ENCODE measurements at places on chromosomes 13 and 19.
A peak's percentile ranks its signal among the peaks of the same experiment; 100 is the strongest.

- no peak for DNase-seq
Observed at GRCh38 chr13:91576590-91576989, 178.2 kb downstream of the GPC5 start.

DNA sequence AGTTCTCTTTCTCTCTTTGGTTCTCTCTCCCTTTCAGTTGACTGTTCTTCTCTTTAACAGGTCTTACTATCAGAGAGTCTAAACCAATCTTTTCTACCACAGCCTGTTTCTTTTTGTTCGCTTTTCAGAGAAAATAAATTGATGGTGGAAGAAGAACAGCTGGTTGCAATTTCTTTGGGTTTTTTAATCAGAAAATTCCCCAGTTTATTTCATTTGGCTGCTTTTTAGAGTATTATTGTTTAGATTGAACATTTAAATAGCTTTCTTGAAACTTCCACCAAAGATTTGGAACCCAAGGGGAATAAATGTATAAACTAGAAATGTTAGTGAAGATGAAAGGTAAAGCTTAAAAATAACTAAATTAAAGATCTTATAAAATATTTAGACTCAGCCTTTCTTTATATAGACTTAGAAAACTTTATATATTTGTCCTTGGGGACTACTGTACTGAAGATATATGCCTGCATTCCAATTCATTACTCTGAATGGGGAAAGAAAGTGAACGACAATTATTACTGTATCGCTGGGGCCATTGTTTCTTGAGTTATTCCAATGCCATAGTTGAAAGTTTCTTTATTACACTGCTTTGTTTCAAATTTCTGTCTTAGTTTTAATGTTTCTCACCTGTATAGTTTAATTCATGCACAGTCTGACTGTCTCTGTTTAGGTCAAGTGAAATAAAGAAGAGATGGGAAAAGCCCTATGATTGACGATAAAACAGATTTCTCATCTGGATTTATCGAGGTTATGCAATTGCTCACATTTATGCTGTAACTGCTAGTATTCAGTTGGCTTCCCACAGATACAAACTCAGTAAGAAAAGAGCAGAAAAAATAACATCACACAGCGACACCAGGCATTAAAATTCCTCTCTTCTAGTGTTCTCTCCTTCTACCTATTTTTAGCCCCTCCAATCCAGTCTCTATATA lies 169.4 kb upstream of the CSNK1A1L start:
- DNase-seq = no peak

DNA sequence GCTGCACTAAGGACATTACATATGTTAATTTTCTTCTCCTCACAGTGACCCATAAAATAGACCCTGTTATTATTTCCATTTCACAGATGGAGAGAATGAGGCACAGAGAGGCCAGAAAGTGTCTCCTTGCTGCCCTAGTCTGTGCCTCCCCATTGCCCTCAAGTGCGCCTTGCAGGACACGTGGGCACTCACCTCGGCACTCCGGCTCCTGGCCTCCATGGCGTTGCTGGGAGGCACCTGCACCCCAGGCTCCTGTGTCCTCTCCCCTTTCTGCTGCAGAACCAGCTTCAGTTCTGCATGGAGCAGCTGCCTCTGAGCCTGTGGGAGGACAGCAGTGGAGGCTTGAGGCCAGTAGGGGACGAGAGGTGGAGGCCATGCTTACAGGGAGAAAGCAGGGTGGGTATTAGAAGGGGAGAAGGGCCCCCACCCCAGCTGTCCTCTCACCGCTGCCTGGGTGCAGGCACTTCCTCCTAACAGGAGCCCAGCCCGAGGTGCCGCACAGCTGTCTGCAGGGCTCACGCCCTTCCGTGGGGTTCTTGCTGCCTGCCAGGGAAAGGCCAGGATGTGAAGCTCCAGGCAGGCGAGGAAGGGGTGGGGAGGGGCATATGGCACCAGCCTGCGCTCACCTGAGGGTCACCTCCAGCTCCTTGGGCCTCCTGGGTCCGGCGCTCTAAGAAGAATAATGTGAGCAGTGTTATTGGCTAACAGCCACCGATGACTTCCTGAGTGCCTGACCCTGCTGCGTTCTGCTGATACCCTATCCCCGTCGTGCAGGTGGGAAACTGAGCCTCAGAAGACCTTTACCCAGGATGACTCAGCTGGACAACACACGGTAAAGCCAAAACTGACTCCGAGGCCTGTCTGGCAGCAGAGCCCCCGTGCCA lies 5.2 kb downstream of the PRX start:
- no peak for DNase-seq

DNA sequence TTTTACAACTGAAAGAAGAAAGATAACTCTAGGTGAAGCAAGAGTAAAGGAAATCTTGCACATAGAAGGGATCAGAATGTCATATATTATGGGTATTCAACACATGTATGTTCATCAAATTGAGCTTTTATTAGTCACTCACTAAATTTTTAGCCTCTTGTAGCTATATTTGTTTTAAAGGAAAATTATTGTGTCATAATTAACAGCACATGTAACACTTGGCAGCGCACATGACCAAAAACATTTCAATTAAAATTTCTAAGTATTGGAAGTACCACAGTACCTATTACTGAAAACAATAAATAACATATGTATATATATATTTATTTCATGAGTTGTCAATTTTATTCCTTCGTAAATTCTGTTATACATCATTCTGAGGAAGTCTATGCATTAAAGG lies 2800.4 kb downstream of the PCDH9 start:
- DNase-seq = no peak

DNA sequence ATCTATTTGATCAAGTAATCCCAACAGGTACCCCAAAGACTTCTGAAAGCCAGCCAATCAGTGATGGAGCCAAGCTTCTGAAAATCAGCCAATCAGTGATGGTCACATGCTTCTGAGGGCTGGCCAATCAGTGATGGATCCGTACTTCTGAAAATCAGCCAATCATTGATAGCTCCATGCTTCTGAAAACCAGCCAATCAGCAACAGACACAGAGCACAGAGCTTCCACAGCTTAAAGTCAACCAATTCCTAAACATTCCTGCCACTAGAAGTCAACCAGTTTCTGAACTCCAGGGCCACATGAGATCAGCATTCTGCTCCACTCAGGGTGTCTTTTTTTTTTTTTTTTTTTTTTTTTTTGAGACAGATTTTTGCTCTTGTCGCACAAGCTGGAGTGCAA lies 8.2 kb upstream of the HSD17B14 start:
- no peak for DNase-seq

- DNase-seq = no peak
Observed at GRCh38 chr19:29658221-29658991, 6.9 kb upstream of the PLEKHF1 start.

DNA sequence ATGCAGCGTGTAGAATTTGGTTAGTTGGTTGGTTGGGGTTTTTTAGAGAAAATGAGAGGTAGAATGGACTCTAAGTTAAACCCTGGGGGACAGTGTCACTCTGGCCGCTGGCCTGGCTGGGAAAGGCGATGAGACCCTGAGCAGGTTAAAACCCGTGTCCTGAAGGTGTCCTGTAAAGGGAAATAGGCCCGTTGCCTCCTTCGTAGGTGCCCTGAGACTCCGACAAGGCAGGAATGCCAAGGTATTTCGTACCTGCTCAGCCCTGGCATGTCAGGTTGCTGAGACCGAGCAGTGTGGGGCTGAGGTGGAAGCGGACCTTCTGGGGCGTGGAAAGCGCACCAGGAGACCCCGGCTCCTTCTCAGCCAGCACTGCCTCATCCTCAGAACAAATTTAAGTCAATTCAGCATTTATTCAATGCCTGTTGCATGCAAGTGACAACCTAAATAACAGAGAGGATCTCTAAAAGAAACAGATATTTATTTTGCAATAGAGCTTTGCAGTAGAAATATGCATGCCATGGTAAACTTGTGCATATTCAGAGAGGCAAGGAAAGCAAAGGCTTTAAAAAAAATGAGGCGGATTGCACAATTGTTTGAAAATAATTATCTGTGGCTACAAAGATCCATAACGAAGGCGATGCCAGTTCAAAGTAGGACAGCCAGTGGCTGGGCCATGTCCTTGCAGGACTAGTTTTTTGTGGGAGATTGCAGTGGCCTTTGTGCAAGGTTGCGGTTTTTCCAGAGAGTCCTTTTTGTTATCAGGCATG lies 1.4 kb upstream of the RAB20 start:
- no peak for DNase-seq

- DNase-seq = no peak
Observed at GRCh38 chr19:9155591-9155990, 15.4 kb downstream of the ZNF317 start.

- DNase-seq = no peak
Observed at GRCh38 chr13:45950386-45951000, 98.9 kb upstream of the SIAH3 start.

- no peak for DNase-seq
Observed at GRCh38 chr19:51147663-51148062, 5.6 kb downstream of the SIGLEC7 start.

DNA sequence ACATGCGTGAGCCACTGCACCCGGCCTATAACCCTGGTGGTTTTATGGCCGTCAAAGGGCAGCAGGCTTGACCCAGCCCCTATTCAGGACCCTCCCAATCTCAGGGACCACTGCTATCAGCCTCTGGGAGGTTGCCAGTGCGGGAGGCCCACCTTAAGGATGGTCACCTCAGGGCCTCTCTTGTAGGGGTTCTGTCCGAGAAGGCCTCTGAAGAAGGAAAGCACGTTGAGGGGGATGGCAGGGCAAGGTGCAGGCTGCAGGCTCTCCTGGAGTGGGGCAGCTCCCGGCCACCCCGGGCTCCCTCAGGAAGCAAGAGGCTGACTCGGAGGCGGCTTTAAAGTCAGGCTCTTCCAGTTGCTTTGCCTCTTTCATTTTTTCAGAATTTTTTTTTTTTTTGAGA lies 6.0 kb upstream of the GRTP1 start:
- no peak for DNase-seq

GRCh38 chr19:47391510-47392223 lies 27.7 kb downstream of the MEIS3 start:
- peak; percentile 21 for DNase-seq

DNA sequence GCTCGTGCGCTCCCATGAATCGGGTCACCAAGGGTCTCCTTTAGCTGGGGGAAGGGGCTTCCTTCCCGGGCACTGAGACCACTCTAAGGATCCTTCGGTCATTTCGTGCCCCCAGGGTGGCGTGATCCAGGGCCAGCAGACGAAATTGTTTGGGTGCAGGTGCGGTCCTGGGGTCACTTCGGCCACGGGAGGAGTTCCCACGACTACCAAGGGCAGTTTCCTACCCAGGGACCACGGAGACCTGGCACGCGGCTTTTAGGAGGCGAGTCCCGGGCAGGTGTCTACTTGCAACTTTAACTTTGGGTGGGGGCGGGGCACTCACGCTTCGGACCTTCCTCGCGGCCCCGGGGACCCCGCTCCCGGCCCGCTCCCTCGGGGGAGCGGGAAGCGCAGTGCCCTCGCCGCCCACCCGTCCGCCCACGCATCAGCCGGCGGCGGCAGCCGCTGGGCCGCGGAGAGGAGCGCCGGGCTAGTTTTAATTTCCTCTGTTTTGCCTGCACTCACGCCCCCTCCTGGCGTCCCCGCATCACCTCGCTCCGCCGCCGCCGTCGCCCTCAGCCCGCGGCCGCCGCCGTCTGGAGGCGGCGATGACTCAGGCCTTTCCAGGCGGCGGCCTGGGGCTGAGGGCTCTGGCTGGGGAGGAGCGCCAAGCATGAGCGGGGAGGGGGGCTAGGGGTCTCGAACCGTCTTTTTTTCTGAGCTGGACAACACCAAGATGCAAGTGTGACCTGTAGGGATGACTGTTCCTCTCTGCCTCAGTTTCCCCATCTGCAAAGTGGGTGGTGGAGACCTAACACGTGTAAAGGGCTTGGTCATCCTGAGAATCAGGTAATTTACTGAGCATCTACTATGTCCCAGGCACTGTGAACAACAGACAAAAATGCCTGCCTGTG lies 21.8 kb downstream of the OLFM2 start:
- DNase-seq = no peak

DNA sequence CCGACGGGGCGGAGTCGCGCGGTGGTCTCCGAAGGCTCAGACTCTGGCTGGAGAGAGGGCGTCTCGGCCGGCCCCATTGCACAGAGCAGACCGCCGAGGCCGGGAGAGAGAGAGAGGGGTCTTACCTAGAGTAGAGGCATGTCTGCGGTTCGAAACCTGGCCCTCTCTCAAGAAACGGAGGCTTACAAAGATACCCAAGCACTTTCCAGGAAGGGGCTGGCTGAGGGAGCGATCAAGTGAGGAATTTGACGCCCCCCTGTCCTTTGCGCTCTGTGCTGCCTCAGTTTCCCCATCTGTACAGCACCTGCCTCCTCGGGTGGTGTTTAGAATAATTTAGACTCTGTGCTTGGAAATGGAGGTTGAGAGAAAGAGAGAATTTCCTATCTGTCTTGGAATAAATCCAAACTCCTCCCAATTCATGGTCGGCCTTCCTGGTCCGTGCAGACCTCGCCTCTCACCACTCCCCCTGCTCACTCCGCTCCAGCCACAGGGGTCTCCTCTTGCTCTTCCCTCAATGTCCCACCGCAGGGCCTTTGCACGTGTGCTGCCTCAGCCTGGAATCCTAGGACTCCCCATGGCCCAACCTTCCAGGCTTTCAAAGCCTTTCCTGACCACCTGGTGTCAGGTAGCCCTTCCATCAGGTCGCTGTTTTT lies 658 bp upstream of the ISOC2 start:
- DNase-seq = no peak

- no peak for DNase-seq
Observed at GRCh38 chr13:28147495-28147894, 9.2 kb downstream of the PAN3 start.

- no peak for DNase-seq
Observed at GRCh38 chr13:80359778-80360452, 19.0 kb upstream of the SPRY2 start.

DNA sequence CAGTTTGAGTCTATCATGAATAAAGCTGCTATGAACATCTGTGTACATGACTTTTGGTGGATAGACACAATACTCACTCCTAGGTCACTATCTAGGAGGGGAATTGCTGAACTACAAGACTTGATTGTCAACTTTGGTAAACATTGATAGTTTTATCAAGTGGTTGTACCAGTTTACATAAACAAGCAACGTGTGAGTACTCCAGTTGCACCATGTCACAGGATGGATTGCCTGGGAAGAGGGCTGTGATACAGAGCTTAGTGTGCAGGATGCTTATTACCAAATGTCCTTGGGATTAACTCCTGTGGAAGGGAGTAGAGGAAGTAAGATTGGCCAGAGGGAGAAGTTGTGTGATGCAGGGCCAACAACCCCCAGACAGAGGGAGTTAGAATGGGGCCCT lies 37.7 kb downstream of the RAP2A start:
- no peak for DNase-seq

DNA sequence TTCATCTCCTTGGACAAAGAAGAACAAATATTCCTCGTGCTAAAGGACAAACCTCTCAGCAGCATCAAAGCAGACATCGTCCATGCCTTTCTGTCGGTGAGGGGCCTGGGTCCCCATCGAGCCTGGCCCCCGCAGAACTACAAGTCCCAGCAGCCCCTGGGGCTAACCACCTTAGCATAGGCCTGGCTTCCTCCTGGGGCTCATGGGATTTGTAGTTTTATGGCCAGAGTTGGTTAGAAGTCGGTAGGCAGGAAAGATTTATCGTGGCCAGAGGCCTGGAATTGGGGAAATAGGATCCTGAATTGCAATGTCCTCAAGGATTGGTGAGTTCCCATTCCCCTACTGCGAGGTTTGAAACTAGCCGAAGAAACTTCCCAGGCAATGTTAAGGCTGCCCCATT lies 19.6 kb downstream of the TMEM150B start:
- no peak for DNase-seq

Data from esophagus squamous epithelium (tissue), 5 donors.